ENCODE measurements at places on chromosomes 1 and 21.

DNA sequence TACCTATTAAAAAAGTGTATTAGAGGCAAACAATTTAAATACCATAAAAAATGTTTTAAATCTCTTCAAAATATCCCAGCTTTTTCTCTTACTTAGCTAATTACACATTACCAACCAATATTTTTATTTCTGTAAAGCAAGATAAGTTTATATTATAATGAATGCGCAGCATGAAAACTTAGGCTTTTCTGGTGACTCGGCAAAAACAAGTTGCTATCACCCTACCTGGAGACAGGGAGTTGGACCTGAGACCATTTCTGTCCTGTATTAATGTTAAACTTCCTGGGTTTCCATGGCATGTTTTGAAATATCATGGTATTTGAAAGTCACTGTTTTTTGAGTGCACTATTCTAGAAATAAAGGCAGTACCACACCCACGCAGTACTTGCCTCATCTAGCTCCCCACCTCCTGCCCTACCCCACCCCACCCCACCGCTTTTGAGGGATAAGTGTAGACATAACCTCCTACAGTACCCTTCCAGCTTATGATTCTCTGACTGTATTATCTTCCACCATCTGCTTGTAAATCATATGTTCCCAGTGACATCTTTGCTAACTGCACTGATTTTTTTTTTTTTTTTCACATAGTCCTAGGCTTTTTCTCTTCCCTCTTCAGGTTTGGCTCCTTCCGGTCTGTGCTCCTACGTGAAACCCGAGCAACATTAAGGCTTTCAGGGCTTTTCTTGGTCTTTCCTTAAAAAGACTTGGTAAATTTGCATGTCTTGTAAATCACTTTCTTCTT lies 77.5 kb downstream of the PHTF1 start:
- no peak for DNase-seq

GRCh38 chr1:111285879-111286278 lies 4.8 kb upstream of the CHIA start:
- DNase-seq: no peak

GRCh38 chr1:231618609-231619256 lies 7.9 kb upstream of the DISC1 start:
- no peak for DNase-seq

GRCh38 chr1:170686291-170686690 lies 22.4 kb downstream of the PRRX1 start:
- no peak for DNase-seq

GRCh38 chr1:2885001-2885400 lies 83.5 kb upstream of the TTC34 start:
- DNase-seq: no peak

DNA sequence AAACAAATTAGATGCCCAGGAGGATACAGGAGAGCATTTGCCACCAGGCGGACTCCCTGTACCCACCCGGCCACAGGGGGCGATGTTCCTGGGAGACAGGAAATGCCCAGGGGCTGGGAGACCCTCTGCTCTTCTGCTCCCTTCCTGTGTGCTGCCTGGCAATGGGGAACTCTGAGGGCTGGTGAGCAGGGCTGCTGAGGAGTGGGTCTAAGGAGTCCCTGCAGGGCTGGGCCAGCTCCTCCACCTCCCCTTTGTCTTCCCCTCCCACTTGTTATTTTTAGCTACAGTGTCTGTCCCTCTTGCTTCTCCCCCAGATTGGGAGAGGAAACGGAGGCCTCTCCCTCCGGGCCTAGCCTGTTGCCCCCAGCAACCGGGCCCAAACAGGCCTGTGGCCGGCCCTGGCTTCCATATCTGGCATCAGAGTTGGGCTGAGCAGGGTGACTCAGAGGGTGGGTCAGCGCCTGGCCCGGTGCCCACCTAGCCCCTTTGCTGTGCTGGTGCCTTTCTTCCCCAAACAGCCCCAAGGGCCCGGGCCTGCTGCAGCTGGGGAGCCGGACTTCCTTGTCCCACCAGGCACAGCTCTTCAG lies 11.6 kb downstream of the LMNA start:
- peak; percentile 93 for DNase-seq

GRCh38 chr1:214843281-214843680 lies 239.3 kb upstream of the KCNK2 start:
- no peak for DNase-seq

GRCh38 chr21:27756191-27756590 lies 789.3 kb upstream of the ADAMTS5 start:
- DNase-seq: no peak

GRCh38 chr1:72649211-72649888 lies 367.0 kb upstream of the NEGR1 start:
- no peak for DNase-seq

- peak; percentile 32 for DNase-seq
Observed at GRCh38 chr1:179217943-179218507, 11.5 kb downstream of the ABL2 start.

- no peak for DNase-seq
Observed at GRCh38 chr1:44532567-44532944, 127.5 kb downstream of the RNF220 start.

- no peak for DNase-seq
Observed at GRCh38 chr1:93518516-93518915, 70.6 kb downstream of the FNBP1L start.

- no peak for DNase-seq
Observed at GRCh38 chr1:43235451-43236121, 34.2 kb upstream of the TMEM125 start.

DNA sequence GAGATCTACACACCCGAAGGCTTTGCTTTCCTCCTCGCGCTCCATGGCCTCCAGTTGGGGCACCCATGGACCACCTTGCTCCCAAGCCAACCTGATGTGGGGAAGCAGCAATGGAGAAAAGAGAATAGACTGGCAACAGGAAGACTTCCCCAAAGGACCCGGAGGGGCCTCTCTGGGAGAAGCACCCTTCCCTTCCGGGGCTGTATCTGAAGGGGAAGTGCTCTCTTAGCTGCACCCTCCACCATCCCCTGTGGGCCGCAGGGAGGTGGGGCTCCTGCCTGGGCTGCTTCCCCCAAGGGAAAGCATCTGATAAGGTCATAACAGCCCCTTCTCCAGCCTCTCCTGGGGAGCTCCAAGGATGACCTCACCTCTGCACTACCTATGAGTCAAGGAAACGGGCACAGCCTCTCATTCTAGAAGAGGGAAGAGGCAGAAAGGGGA lies 100.2 kb downstream of the RIPK4 start:
- no peak for DNase-seq

GRCh38 chr1:15571266-15571665 lies 13.6 kb downstream of the AGMAT start:
- DNase-seq: no peak

DNA sequence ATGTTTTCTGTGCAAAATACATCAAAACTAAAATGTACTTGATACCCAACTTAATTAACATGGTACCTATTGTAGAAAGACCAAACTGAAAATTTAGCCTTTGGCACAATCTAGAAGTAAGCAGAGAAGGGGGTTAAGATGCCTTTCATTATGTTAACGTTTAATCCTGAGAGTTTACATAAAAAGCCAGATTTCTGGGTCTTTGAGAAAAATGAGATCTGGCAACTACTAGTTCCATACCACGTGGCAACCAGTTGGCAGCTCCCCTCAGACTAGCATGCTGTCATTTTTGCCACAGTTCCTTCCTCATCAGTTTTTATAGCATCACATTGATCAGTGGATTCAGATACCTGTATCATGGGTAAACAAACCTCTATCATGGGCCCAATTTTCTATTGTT lies 1.5 kb downstream of the RO60 start:
- DNase-seq: no peak
